ENCODE measurements at places on chromosomes 12 and 14. TPM values are rescaled to one million over a fixed set of nuclear protein-coding genes. Genes with fewer than 3 reads are reported as not detected.
A peak's percentile ranks its signal among the peaks of the same experiment; 100 is the strongest.

GRCh38 chr14:100421756-100422470 lies 98.8 kb downstream of the SLC25A47 start:
- no peak overlapping the region for H3K27ac ChIP-seq
- no peak for DNase-seq
- H3K36me3 ChIP-seq = no peaks in the 10 kb centered on the region
- no peak overlapping the region for H3K4me3 ChIP-seq
- H3K4me1 ChIP-seq = no peaks in the 10 kb centered on the region
- no peaks in the 10 kb centered on the region for H3K27me3 ChIP-seq

DNA sequence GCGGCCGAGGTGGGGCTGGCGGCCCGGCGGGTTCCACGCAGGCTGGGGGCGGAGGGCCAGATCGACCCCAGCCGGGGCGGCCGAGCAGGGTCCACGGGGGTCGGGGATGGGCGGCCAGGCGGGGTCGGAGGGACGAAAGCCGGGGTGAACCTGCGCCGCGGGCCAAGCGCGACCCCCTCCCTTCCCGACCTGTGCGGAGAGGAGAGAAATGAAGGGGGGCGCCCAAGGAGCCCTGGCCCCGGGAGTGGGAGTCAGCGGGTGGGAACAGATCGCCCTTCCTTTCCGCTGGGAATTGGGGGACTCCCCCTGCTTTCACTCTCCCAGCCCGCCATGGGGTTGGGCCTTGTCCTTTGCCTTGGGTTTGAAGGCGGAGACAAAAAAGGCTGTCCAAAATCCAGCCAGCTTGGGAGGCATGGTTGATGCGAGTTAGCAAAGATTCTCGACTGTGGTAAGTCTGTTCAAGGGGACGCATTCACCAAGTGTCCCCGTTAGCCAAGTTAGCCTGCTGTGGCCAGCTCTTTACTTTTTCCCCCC lies 559 bp upstream of the CKAP4 start:
- H3K4me1 ChIP-seq = peaks cover 27% of the 10 kb centered on the region
- H3K4me3 ChIP-seq = peak overlapping the region; percentile 97
- peak; percentile 69 for DNase-seq
- peak overlapping the region; percentile 90 for H3K27ac ChIP-seq
- H3K27me3 ChIP-seq = no peaks in the 10 kb centered on the region
- H3K36me3 ChIP-seq = peaks cover under 1% of the 10 kb centered on the region

GRCh38 chr12:80268924-80269749 lies 169.8 kb downstream of the OTOGL start:
- H3K27me3 ChIP-seq = no peaks in the 10 kb centered on the region
- no peak overlapping the region for H3K4me3 ChIP-seq
- H3K36me3 ChIP-seq = no peaks in the 10 kb centered on the region
- H3K27ac ChIP-seq = peak overlapping the region; percentile 81
- H3K4me1 ChIP-seq = peaks cover 18% of the 10 kb centered on the region

DNA sequence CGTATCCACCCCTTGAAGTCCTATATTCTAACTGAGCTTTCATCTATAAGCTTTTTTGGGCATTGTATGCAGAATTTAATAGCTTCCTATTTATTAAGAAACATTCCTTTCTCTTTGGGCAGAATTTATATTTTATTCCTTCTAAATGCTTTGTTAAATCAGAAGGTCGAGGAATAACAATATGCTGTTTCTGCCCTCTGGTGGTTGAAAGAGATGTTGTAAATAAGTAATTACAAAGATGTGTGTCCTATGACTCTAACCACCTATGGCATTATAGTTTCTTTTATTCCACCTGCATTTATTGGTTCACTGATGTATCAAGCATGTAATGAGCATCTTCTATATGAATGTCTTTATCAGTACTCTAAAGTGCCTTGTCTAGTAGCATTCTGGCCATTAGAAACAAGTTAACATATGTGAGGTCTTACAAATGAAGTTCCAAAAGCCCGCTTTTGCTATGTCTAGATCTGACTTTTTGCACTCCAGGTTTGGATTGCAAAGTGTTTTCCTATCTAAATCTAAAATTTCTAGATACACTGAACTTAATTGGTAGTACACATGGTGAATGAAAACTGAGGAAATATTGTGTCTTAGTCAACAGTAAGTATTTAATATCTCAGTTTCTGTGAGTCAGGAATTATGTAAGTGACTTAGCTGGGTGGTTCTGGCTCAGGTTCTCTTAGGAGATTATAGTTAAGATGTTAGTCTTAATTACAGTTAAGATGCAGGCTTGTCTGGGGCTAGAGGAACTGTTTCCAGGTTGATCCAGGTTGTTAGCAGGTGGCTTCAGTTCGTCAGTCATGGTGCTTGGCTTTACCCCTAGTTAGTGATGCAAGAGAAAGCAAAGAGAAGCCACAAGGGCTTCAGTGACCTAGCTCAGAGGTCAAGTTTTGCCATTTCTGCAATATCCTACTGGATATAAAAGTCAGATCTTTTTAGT lies 57.5 kb downstream of the PLEKHA5 start:
- DNase-seq = peak; percentile 71
- H3K27me3 ChIP-seq = no peaks in the 10 kb centered on the region
- H3K4me1 ChIP-seq = peaks cover 9% of the 10 kb centered on the region
- no peak overlapping the region for H3K27ac ChIP-seq

GRCh38 chr14:34201909-34202637 lies 251.2 kb upstream of the EGLN3 start:
- H3K4me1 ChIP-seq = no peaks in the 10 kb centered on the region
- no peak for DNase-seq
- no peak overlapping the region for H3K4me3 ChIP-seq
- H3K36me3 ChIP-seq = no peaks in the 10 kb centered on the region

DNA sequence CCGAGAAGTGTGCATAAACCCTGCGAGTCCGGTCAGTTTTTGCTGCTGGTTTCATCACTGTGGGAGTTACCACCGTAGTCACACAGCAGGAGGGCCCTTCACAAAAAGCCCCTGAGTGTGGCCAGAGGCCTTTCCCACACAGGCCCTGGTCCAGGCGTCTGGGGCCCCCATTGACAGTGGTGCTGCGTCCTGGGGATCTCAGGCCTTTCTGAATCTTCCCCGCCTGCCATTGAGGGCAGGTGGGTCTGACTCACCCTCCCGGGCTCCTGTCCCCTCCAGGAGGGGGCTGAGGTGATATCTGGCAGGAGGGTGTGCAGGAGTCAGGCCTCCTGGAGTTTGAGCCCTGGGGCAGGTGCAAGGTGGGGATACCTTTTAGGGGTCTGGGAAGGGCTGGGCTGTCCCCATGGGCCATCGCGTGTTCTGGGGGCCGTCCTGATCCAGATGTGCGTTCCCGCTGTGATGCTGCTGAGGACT lies 358.5 kb downstream of the TMEM121 start:
- DNase-seq = no peak
- no peak overlapping the region for H3K27ac ChIP-seq
- no peak overlapping the region for H3K4me3 ChIP-seq
- no peaks in the 10 kb centered on the region for H3K36me3 ChIP-seq
- H3K27me3 ChIP-seq = no peaks in the 10 kb centered on the region

DNA sequence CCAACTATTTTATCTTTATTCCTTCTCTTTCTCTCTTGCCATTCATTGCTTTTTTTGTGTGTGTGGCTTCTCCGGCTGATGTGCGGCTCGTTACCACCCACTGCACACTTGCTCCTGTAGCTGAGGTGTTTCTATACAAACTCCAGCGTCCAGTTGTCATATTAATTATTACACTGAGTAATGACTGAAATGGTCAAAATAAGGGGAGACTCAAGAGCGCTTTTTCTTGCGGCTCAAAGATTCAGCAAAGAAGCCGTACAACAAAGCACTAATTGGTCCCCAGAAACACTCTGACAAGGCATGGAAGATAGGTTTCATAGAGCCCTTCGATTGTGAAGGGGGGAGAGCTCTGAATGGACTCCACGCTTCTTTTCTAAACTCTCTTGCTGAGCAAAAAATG lies 5.6 kb upstream of the ASCL1 start:
- H3K27me3 ChIP-seq = peaks cover 29% of the 10 kb centered on the region
- H3K4me3 ChIP-seq = no peak overlapping the region
- no peak for DNase-seq

DNA sequence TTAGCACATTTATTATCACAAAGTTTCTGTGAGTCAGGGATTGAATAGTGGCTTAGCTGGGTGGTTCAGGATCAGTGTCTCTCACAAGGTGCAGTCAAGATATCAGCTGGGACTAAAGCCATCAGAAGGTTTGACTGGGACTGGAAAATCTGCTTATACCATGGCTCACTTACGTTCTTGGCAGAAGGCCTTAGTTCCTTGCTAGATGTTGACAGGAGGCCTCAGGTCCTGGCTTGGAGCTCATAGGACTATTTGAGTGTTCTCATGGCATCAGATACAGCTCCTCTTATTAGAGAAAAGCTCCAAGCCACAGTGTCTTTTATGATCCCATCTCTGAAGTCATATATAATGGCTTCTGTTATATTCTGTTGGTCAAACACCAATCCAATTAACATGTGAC lies 127.3 kb downstream of the SLC6A15 start:
- no peaks in the 10 kb centered on the region for H3K27me3 ChIP-seq
- DNase-seq = no peak
- no peak overlapping the region for H3K27ac ChIP-seq
- no peaks in the 10 kb centered on the region for H3K4me1 ChIP-seq
- H3K36me3 ChIP-seq = no peaks in the 10 kb centered on the region

DNA sequence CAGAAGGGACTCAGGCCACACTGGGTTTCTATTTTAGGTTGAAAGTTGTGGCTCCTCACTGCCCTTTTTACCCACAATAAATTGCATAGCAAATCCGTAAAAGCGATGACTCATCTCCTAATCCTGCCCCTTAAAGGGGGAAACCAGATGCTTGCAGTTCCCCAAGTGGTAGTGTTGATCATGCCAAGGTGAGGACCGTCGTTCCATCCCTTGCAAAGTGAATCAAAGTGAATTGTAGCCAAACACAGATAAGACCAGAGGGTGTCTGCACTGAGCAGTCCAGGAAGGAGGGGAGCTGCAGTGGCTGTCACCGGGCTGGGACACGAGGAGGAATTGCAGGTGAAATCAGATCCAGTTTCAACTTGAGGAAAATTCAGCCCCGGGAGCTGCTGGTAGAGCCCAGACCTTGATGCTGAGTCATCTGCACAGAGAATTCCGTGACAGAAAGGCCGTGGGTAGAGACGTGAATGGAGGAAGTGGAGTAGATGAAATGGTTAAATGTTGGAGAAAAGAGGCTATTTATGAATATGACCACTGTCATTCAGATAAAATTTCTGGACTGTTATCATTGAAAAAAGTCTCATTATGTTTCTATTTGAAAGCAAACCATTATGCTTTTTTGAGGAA lies 44.2 kb upstream of the MMP17 start:
- H3K27me3 ChIP-seq = no peaks in the 10 kb centered on the region
- peak overlapping the region; percentile 55 for H3K27ac ChIP-seq
- no peak overlapping the region for H3K4me3 ChIP-seq
- DNase-seq = no peak

- H3K4me1 ChIP-seq = no peaks in the 10 kb centered on the region
- H3K27me3 ChIP-seq = no peaks in the 10 kb centered on the region
- no peak overlapping the region for H3K27ac ChIP-seq
- no peak overlapping the region for H3K4me3 ChIP-seq
- DNase-seq = peak; percentile 30
- peaks cover 2% of the 10 kb centered on the region for H3K36me3 ChIP-seq
Observed at GRCh38 chr12:45912774-45913173, 77.6 kb downstream of the SCAF11 start.

GRCh38 chr12:40405419-40405818 lies 180.6 kb downstream of the LRRK2 start:
- no peaks in the 10 kb centered on the region for H3K36me3 ChIP-seq
- no peak for DNase-seq
- no peak overlapping the region for H3K27ac ChIP-seq
- no peak overlapping the region for H3K4me3 ChIP-seq
- H3K4me1 ChIP-seq = no peaks in the 10 kb centered on the region
- no peaks in the 10 kb centered on the region for H3K27me3 ChIP-seq

DNA sequence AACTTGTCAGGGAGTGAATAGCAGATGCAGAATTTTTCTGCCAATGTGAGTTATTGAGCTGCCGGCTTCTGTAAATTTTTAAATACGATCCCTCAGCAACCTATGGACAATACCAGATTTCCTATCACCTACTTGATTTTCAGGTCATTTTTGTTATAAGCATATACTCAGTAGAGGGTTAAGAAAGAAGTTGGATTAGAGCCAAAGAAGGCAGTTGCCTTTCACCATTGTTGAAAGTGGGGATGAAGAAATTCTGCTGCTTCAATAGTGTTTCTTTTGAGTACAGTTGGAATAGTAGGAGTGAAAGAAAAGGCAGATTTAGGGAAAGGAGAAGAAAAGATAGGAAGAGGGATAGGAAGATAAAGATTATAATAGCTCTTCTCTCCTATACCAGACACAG lies 197.1 kb downstream of the ATP23 start:
- H3K27me3 ChIP-seq = peaks cover under 1% of the 10 kb centered on the region
- peak; percentile 9 for DNase-seq
- no peaks in the 10 kb centered on the region for H3K36me3 ChIP-seq
- H3K4me1 ChIP-seq = no peaks in the 10 kb centered on the region

DNA sequence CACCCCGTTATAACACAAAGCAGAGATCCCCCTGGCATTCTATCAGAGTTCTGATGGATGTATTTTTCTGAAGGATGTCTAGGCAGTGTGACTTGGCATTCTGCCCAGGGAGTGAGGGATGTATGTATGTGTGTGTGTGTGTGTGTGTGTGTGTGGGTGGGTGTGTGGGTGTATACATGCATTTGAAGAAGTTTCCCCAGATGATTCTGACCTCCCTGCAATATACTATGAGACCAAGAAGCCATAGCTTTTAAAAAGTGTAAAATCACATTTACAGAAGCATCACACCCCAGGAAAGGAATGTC lies 59.7 kb upstream of the NAP1L1 start:
- no peak overlapping the region for H3K27ac ChIP-seq
- H3K27me3 ChIP-seq = no peaks in the 10 kb centered on the region
- H3K4me1 ChIP-seq = no peaks in the 10 kb centered on the region
- no peak overlapping the region for H3K4me3 ChIP-seq
- DNase-seq = peak; percentile 76
- no peaks in the 10 kb centered on the region for H3K36me3 ChIP-seq

DNA sequence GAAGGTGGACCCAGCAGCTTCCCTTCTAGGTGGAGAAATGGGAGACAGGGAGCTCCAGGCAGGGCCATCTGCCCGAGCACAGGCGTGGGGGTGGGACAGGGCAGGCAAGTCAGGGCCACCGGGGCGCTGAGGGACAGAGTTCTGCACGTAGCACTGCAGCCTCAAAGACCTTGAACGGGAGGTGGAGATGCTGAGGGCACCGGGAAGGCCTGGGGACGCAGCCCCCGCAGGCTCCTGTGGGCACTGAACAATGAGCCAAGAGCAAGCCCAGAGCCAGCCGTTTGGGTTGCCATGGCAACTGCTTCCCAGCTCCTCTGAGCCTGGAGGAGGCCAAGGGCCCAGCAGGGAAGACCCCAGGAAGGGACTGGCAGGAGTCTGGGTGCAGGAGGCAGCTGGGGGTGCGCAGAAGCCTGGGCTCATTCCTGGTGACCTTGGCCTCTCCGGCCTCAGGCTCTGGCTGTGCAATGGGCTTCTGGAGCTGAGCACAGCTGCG lies 3.4 kb downstream of the LBHD2 start:
- DNase-seq = no peak
- H3K27ac ChIP-seq = no peak overlapping the region
- H3K4me3 ChIP-seq = no peak overlapping the region

GRCh38 chr12:107317751-107318555 lies 224.6 kb upstream of the CRY1 start:
- H3K4me1 ChIP-seq = peaks cover 20% of the 10 kb centered on the region
- no peaks in the 10 kb centered on the region for H3K36me3 ChIP-seq
- peak overlapping the region; percentile 41 for H3K4me3 ChIP-seq

Gene SMARCC2
- polyA plus RNA-seq = 51.1 TPM

Gene PKP2
- polyA plus RNA-seq = 1.4 TPM

Gene AQP2
- not detected for polyA plus RNA-seq

Gene CLSTN3
- polyA plus RNA-seq = 45.9 TPM

Data from endothelial cell of umbilical vein (primary cell).